HAP-1 (cell line): ENCODE measurements at places on chromosomes 1 and 21.

DNA sequence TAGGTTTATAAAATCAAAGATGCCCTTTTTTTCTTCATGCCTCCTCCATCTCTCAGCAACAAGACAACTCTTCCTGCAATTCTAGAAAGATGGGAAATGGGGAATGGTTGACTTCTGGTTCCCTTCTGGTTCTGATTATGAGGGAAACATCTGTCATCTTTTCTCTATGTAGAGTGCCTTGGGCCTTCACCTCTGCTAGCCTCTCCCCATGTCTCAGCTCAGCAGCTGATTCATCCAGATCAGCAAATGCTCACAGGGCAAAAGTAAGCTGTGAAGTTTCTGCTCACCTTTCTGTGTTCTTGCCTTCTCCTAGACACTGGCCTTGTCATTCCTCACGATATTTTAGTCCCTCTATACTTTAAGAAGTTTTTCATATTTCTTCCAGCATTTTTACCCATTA, 17.8 kb upstream of the BECN2 start:
- DNase-seq = no peak

DNA sequence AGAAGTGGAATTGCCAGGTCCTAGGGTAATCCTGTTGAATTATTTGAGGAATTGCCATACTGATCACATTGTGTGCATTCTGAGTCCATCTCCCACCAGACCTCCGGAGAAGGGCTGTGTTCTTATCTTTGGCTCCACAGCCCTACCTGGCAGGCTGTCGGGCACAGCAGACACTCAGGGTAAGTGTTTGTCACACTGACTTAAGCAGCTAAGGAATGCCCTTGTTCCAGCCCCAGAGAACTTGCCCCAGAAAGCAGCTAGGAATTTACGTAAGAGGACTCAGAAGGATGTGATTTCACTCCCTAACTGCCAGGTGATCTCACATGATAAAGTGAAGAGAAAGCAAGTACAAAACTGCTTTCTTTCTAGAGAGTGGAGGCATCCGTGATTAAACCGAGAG, 21.0 kb downstream of the VASH2 start:
- DNase-seq = no peak

GRCh38 chr1:203364806-203365205, 13.9 kb upstream of the FMOD start:
- no peak for DNase-seq

GRCh38 chr1:33985656-33986055, 121.8 kb downstream of the HMGB4 start:
- DNase-seq = no peak

DNA sequence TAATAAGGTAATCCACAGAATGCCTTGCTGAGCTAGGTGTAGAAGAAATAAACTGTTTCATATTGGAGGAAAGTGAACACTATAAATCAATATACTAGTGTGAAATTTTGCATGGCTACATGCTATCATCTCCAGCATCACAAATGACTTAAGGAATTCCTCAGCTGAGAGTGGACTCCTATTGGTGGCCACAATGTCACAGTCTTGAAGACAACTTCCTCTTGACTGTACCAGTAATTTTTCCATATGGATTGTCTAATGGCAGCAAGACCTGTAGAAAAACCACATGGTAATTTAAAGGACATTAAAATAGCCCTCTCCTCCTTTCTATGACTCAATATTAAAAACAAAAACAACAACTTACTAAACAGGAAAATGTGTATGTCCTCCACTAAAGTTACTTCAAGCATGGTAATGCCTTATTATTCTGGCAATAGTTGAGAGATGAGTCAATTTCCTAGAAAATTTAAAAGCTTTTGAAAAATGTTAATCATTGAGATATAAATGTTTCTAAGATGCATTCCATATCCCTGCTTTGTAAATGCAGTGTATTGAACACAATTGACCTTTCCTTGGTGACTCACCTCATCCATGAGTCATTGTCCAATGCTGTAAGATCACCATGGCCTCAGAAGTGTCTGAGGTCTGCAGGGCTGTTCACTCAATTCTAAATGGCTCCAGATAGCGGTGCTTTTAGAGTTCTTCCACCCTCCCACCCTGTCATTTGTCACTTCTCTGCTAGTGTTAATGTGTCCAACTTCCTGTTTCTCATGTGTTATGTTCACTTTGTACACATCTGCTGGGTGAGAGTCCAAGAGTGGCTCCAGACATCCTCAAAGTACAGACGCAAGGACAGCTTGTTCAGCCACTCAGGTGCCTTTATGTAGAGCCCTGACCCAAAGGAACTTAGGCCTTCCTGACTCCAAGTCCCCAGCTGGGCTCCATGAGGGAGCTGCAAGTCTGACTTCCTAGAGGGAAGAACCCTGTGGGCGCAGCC, 32.8 kb upstream of the DNASE2B start:
- no peak for DNase-seq

DNA sequence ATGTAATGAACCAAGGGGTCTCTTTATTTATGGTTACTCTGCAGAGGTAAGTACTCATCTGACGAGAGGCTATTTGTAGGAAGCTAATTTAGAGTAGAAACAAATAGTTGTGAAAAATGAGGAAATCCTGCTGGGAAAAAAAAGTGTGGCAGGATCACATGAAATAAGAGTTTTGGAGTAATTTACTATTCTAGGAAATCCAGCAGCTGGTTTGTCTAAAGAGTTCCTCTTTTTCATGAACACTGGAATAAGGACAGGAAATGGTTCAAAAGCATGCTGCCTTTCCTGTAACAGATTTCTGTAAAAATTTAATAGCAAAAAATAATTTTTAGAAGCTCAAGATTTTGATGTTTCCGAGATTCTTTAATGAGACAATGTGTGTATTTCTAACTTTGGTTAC, 177.3 kb downstream of the CHRM3 start:
- no peak for DNase-seq

DNA sequence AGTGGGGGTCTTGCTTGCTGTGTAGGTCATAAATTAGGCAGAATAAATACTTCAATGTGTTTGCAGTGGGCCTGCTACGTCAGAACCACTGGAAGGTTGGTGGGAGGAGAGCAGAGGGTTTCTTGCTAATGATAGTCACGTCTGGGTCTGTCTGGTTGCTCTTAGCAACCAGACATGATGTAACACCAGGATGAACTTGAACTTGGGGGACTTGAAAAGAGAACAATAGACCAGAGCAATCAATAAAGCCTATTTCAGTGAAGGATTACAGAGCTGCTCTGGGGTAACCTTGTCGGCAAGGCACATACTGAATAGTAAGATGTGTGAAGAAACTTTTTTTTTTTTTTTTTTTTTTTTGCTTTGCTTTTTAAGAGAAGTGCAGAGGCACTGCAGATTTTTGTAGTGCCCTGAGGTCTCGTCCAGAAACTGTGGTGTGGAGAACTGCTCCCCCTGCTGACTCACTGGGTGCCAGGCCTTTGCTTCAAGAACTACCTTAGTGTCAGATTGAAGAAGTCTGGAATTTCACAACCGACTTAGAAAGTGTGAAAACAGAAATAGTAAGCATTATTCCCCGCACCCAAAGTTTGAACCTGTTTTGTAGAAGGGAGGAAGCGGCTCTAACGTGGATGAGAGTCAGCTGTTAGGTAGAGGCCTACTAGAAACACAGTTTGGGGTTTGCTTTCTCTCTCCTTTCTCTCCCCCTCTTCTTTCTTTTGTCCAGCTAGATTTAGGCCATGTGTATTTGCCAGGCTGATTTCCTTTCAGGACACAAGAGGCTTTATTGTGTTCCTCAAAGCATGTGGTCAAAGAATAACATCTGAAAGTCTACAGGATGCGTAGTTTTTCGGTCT, 271.6 kb downstream of the TM2D1 start:
- peak; percentile 87 for DNase-seq

GRCh38 chr21:43652616-43653015, 6.7 kb downstream of the HSF2BP start:
- no peak for DNase-seq

DNA sequence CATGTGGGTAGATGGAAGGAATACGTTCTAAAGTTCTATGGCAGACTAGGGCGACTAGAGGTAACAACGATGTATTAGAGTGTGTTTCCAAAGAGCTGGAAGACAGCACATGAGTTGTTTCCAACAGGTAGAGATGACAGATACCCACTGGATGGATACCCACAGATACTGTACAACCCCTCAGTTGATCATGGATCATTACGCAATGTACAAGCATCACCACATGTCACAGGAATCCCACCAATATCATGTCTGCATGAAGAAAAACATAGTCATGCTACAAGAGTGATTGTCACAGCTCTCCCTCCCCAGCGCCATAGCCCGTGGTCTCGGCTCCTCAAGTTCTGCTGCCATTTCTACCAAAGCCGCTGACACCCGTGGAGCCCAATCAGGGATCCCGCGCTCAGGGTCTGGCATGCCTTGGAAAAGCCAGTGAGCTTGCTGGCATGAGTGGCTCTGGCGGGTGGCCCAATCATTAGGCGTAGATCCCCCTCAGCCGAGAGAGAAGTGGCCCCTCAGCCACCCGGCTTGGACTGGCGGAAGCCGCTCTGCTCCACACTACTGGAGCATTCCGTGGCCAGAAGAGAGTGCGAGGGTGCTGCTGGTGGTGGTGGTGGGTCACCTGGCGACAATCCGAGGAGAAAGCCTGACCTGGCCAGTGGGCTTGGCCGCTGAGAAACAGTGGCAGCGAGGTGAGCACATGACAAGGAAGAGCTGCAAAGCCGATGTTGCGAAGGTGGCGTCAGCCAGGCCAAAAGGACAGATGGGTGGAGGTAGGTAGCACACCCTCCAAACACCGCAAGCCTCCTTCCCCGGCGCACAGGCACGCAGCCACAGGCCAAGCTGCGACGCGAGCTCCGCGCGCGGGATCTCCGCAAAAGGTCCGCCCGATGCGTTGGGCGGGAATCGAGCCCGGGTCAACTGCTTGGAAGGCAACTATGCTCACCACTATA, 65.7 kb upstream of the FCGR2A start:
- peak; percentile 60 for DNase-seq

DNA sequence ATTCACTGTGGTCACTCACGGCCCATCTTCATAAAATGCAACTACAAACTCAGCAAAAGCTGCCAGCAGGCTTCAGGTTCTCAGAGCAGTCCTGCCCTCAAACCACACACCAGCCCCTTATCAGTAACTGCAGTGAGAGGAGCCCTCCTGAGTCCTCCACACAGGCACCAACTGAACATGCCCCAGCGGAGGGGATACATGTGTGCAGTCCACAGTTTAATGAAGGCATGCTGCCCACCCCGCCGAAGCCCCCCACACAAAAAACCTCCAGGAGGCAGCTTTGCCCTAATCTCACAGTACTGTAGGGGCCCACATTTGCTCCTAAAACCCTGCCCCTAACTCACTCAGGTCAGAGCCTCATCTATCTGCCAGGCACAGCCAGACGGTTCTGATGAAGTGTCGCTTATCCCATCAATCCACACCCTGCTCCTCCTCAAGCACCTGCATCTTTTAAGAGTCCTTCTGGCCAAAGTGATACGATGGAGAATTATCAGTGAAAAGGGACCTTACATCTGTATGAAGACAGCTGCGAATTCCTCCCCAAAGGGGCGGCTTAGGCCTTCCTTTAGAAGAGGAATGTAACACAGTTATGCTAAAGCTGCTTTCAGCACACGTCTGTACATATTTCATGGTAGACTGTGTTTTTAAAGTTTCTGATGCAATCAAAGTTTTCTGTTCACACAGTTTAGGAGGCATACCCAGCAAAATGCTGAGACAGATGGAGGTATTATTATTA, 3.5 kb downstream of the ABCB10 start:
- DNase-seq = no peak

DNA sequence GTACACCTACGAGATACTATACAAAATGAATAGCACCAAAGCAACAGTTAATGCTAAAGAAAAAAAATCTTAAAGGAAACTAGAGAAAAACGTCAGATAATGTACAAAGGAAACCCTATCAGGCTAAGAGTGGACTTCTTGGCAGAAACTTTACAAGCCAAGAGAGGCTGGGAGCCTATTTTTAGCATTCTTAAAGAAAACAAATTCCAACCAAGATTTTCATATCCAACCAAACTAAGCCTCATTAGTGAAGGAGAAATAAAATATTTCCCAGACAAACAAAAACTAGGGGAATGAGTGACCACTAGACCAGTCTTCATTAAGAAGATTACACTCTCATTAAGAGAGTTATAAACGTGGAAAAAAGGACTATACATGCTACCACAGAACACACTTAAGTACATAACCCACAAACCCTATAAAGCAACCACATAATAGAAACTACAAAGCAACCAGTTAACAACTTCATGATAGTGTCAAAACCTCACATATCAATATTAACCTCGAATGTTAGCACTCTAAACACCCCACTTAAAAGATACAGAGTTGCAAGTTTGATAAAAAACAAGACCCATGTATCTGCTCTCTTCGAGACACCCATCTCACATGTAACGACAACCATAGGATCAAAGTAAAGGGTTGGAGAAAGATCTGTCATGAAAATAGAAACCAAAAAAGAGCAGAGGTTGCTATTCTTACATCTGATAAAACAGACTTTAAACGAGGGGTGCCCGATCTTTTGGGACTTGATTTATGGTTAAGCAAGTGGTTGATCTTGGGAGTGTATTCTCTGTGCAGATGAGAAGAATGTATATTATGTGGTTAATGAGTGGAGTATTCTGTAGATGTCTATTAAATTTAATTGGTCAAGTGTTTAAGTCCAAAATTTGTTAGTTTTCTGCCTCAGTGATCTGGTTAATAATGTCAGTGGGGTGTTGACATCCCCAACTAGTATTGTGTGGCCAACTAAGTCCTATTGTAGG, 1301.4 kb downstream of the PLA2G4A start:
- DNase-seq = no peak

- DNase-seq = peak; percentile 70
These were observed 1.5 kb upstream of the BATF3 start for GRCh38 chr1:212700892-212701819.

GRCh38 chr1:5637171-5637570, 355.1 kb downstream of the NPHP4 start:
- no peak for DNase-seq

DNA sequence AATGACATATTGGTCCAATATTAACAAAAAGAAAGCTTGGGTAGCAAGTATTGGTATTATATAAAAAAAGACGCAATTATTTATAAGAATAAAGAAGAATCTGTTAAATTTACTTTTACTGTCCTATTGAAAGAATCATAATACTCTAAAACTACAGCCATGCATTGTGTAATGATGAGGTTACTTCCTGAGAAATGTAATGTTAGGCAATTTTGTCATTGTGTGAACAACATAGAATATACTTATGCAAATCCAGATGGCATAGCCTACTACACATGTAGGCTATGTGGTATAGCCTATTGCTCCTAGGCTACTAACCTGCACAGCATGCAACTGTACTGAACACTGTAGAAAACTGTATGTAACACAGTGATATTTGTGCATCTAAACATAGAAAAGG, 121.2 kb upstream of the PTGFR start:
- DNase-seq = no peak

GRCh38 chr1:20624709-20625108, 8.5 kb upstream of the PINK1 start:
- DNase-seq = no peak

- DNase-seq = no peak
These were observed 167.1 kb downstream of the DHRS3 start for GRCh38 chr1:12450756-12451559.

- peak; percentile 76 for DNase-seq
These were observed 17.0 kb upstream of the PIGC start for GRCh38 chr1:172460887-172461315.

- DNase-seq = no peak
These were observed 70.7 kb upstream of the SYT6 start for GRCh38 chr1:114224196-114224907.

GRCh38 chr1:184315254-184315653, 71.6 kb upstream of the C1orf21 start:
- no peak for DNase-seq

- no peak for DNase-seq
These were observed 29.2 kb upstream of the PDXK start for GRCh38 chr21:43689556-43690337.

GRCh38 chr1:206878456-206878855, 13.0 kb downstream of the IL20 start:
- DNase-seq = no peak

GRCh38 chr1:178846306-178846705, 24.6 kb downstream of the ANGPTL1 start:
- DNase-seq = no peak
